Activated T-helper 1 cell treated with anti-CD3 and anti-CD28 coated beads, Interleukin-2, amount 50 U/mL, for 16 hours (primary cell): ENCODE measurements at places on chromosomes 7 and 10.

GRCh38 chr10:42637648-42638054 is 719 bp downstream of the ZNF33B start:
- DNase-seq: no peak

DNA sequence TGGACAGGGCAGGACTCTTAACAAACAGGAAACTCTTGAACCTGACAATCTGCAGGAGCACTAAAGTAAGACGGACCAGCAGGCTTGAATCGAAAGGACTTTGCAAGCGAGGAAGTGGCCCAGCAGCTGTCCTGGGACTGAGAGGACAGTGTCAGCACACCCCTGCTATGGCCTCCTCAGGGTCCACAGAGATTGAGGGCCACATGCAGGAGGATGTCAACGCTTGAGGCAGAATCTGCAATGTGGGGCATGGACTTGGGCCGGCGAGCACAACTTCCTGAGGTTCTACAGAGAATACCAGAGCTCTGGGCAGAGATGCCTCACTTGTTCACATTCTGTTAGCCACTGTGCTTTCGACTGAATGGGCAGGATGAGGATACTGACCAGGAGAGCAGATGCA is 84.4 kb upstream of the EFCAB10 start:
- no peak for DNase-seq

DNA sequence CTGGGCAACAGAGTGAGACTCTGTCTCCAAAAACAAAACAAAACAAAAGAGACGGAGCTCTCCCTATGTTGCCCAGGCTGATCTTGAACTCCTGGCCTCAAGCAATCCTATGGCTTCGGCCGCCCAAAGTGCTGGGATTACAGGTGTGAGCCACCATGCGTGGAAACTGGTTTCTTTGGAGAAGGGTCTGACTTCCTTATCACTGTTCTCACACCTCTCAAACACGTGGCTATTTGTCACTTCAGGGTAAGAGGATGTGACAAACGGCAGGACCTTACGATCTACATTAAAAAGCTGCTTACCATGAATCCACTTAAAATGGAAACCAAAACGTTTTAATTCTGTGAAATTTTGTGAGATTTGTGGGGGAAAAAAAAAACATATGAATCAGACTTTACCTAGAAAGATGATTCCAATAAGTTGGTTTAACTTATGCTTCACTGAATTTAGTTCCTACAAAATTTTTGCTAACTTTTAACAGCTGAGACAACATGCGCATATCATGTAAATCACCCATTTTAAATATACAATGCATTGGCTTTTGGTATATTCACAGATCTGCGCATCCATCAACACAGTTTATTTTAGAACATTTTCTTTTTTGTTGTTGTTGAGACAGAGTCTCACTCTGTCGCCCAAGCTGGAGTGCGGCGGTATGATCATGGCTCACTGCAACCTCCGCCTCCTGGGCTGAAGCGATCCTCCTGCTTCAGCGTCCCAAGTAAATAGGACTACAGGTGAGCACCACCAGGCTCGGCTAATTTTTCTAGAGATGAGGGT is 18.7 kb upstream of the FOXK1 start:
- DNase-seq: no peak

DNA sequence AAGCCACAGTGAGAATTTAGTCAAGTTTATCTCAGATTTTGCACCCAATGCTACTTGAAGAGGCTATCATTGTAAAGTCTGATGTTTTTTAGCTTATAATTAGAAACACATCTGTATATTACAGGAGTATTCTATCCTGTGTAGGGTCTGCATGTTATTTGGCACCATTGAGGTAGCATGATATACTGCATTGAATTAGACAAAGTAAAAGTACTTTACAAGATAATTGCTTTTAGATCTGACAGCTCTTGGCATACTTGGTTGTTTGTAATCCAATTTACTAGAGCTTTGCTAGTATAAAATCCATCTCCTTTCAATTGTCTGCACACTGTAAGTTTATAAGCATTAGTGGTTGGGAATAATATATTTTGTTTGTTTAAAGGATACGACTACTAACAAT is 714.3 kb downstream of the ANKRD7 start:
- no peak for DNase-seq

GRCh38 chr10:100516847-100517246 is 2.8 kb downstream of the SEC31B start:
- DNase-seq: no peak

GRCh38 chr10:24982319-24983112 is 30.1 kb upstream of the PRTFDC1 start:
- DNase-seq: no peak

DNA sequence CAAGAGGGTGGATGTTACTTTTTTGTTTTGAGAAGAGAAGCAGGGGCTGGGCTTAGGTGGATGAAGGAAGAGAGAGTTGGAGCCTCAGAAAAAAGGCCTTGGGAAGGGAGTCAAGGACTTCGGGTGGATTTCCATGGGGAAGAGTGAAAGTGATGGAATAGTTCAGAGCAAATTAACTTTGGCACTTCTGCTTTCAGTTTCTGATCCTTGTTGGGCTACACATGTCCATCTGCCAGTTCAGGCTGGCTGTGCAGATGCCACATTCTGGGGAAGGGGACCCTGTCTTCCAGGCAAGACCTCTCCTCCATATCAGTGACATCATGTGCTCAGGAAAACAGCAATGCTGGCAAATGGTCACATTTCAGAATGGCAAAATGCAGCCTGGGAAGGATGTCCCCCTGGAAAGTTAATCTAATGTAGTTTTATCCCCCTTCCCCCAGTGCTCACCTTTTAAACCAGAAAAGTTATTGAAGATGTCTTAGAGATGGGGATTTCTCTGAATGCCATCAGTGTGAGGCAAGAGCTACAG is 86.0 kb downstream of the WDFY4 start:
- no peak for DNase-seq

- DNase-seq: no peak
Measured at GRCh38 chr10:115278294-115278693, 185.1 kb downstream of the ATRNL1 start.

DNA sequence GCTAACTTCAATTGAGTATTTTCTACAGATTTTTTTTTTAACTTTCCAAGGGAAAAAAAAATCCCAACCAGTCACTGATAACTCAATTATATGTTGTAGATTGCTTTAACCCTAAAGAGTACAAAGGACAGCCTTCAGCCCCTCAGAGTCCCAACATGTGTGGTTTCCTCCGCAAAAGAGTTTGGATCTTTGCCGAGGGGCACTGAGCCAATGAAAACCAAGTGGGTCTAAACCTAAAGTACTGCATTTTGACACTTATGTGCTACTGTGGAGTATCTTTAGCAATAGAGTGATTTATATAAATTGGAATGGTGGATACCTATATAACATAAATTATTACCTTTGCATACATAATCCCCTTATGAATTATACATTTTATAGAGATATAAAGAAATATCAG is 91.5 kb downstream of the SEMA3D start:
- DNase-seq: no peak

DNA sequence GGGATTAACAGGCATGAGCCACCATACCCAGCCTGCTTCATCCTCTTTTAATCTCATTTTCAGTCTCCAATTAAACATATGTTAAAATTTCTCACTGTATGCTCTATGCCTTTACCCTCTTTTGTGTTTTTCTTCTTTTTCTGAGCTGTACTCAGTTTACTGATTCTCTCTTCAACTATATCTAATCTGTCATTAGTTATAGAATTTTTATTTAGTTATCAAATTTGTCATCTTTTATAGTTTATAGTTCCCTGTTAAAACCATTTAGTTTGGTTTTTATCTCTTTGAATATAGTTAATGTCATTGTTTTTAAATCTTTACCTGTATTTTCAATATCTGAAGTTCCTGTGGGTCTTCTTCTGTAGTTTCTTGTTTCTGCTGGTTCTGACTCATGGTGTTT is 93.3 kb downstream of the KAT6B start:
- no peak for DNase-seq

- no peak for DNase-seq
Measured at GRCh38 chr10:61899069-61899531, 2.4 kb upstream of the ARID5B start.

DNA sequence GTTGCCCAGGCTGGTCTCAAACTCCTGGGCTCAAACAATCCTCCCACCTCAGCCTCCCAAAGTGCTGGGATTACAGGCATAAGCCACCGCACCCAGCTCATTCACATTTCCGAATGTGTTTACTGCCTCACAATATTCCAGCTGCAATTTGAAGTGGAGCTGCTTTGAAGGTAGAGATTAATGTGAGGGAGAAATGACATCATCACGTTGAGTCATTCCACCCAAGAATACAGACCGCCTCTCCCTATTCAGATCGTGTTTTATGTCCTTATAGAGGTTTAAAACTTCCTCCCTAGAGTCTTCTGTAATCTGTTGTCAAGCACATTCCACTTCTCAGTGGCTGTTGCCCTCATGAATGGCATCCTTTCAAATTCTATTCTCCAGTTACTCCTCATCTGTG is 100.4 kb upstream of the PDGFA start:
- DNase-seq: no peak

GRCh38 chr10:133189256-133189655 is 29.2 kb downstream of the KNDC1 start:
- DNase-seq: no peak

- no peak for DNase-seq
Measured at GRCh38 chr7:84939888-84940287, 247.0 kb downstream of the SEMA3D start.

DNA sequence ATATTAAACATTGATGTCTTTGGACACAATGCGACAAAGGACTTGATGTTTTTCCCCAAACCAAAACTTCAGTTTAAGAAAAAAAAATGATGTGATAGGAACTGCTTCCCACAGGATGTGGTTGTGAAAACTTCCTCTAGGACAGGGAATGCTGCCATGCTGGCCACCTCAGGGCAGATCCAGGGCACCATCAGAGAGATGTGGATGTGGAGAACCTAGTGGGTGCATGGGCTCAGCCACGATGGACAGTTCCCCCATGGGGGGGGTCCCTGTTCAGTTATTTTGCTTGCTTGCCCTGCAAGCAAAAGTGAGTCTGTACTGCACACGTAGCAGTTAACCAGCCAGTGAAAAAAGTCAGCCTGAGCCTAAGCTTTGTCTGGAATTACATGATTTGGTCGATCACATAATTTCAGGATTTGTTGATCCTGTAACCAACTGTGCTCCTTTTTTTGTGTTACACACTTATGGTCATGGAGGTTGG is 36.3 kb downstream of the LAMB4 start:
- no peak for DNase-seq

GRCh38 chr10:128530301-128530700 is 404.1 kb upstream of the MKI67 start:
- DNase-seq: no peak

- DNase-seq: no peak
Measured at GRCh38 chr10:44981172-44982113, 2.8 kb upstream of the DEPP1 start.

DNA sequence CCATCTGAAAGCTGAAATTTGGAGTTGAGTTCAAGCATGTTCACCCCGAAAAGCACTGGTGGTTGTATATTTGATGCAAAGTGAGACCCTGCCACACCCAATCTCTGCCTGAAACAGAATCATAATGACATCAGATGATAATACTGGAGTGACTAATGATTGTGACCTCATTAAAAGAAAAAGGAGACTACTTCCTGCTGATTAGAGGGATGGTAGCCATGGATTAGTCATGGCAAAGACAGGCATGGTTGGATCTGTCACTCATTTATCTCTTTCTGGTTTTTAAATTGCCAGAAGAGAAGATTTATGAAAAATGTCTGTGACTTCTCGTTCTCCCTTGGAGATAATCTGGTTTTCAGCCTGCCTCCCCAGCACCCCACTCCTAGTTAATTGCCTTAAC is 101.2 kb downstream of the BAMBI start:
- DNase-seq: no peak

- no peak for DNase-seq
Measured at GRCh38 chr7:20735346-20736065, 51.2 kb downstream of the SP8 start.

GRCh38 chr7:76364198-76364584 is 5.4 kb upstream of the YWHAG start:
- no peak for DNase-seq

DNA sequence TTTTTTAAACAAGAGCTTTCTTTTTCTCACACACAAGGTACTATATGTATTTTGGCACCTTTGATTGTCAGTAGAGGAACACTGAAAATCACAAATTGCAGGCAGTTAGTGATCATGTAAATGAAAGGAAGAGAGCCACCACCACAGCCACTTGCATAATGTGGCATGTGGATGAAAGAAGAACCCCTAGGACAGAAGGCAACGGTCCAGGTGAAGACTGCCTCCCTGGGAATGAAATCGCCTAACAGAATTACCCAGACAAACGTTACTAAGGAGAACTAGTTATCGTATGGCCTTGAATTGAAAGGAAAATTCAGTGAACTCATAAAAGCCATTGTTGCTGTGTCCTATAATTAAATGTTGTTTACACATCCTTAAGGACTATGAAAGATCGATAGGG is 41.2 kb upstream of the PTPRZ1 start:
- no peak for DNase-seq
